Right renal pelvis (tissue), 4 donors: ENCODE measurements at places on chromosomes 11 and 22.

- DNase-seq: no peak
These were observed 4.8 kb downstream of the RTL6 start for GRCh38 chr22:44493206-44493605.

DNA sequence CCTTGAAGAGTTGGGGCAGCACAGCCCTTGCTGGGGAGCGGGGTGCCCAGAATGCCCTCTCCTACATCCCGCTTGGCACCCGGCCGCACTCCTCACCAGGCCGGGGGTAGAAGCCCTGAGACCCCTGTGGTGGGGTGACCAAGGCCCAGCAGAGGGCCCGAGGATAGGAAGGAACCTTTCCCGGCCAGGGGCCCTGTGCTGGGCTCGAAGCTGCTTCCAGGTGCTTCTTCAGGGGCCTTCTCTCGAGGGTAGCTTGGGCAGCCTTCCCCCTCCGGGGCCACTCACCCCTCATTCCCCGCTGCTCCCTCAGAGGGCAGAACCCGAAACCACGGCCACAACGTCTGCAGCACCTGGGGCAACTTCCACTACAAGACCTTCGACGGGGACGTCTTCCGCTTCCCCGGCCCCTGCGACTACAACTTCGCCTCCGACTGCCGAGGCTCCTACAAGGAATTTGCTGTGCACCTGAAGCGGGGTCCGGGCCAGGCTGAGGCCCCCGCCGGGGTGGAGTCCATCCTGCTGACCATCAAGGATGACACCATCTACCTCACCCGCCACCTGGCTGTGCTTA, 752 bp downstream of the MUC2 start:
- no peak for DNase-seq

- DNase-seq: no peak
These were observed 16.7 kb upstream of the PARVG start for GRCh38 chr22:44164031-44164430.

DNA sequence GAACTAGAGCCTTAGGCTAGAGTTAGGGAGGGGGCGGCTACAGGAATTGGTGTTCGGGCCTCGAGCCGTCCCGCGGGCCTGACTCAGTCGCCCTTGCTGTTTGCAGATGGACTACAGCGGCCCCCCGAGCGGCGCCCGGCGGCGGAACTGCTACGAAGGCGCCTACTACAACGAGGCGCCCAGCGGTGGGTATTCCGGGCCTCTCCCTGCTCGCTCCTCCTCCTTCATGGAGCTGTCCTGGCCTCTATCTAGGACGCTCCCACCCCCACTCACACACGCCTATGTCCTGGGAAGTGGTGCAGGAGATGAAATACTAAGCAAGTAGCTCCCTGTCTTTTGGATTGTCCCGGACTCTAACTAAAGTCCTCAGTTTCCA, 1.4 kb downstream of the MYOD1 start:
- DNase-seq: no peak

DNA sequence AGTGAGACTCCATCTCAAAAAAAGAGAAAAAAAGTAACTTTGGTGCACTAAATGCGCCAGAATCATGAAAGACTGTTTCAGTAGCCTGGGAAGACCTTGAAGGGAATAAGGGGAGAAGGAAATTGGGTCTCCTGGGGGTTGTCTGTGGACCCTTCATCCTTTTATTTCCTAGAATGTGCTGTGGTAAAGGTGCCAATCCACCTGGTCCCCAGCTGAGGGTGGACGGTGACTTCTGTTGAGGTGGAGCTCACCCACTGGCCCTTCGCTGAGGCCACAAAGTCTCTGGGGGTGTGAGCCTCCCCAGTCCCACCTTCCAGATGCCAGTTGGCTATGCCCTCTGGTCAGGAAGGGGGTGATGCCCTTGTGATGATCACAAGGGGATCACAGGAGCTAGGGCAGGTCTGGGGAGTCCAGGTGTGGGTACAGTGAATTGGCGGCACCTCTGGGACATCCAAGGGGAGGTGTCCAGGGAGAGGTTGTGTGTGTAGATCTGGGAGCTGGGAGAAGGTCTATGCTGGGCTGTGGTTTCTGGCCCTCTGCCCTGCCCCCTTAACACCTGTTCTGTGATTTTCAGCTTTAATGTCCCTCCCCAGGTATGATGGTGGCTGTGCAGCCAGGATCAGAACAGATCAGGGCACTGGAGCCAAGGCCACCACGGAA, 34.2 kb upstream of the LMO1 start:
- DNase-seq: no peak

DNA sequence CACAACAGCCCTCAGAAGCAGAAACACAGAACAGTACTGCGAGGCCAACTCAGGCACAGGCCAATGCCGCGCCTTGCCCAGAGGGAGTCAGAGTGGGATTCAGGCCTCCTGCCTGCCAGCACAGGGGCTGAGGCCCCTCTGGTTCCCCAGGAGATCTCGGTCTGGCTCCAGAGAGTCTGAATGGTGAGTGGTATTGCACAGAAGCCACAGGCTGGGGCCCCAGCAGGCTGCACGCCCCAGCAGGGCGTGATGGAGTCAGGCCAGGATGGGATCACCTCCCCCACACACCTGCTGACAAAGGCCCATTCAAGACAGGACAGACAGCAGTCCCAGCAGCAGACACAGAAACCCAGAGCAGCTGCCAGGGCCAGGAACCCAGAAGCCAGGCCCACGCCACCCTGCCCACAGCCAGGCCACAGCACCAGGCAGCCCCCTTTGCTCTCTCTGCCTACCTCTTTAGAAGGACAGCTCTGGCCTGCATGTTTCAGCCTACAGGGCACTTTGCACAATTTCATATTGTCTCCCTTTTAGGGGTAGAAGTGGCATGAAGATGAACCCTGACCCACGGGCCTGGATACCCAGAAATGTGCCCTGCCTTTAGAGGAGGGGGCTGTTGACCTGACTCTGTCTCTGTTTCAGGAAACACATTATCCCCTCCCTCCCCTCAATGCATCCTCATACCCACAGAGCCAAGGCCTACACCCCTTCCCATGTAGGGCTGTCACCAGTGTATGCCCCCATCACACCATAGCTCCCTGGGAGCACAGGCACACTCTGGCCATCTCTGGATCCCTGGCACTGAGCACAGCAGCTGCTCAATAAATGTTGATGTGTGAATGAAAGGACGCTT, 6.1 kb downstream of the FXYD6 start:
- no peak for DNase-seq

DNA sequence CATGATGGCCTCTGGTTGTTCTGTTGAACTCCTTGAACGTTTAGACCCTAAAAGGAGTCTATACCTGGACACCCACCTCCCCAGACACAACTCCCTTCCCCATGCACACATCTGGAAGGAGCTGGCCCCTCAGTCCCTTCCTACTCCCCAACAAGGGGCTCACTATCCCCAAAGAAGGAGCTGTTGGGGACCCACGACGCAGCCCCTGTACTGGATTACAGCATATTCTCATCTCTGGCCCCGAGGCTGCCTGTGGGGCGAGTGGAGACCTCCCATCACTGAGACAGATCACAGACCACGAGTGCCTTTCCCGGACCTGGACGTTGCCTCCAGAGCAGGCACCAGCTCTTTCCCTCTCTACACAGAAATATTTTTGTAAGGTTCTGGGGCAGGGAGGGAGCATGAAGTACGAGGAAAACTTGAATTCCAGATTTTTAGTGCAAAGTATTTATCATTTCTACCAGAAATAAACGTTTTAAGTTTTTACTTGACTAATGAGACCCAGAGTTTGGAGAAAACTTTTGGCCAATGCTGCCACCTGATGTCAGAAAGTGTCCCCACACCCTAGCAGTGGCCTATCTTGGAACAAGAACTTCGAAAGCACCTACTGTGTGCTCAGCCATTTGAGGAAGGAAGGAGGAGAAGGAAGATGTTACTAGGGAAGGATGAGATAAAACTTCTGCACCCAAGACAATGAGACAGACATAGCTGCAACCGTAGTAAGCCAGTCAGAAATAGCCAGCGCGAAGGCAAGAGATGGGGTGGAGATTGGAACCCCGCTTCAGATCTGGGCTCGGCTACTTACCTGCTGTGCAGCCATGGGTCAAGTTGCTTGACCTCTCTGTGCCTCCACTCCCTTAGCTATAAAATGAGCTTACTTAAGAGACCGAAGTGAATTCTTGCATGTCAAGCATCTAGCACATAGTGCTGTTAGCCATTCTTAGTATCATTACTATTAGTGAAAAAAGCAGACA, 10.2 kb upstream of the POU2F3 start:
- DNase-seq: no peak

DNA sequence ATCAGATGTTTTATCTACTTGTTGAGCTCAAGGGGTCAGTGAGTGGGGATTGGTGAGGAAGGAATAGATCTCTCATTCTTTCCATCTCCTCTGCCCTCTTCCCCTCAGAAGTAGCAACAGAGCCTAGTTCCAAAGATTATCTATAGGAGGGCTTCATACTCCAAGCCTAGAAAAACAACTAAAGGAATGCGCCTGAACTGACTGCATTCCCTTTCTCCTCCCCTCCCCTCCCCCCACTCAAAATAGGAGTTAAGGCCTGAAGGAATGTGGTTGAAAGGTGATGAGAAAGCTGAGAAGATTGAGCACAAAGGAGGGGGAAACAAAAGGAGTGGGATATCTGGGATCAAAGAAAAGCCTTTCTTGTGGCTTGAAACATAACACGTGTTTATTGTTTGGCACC, 10.5 kb downstream of the EMSY start:
- no peak for DNase-seq

DNA sequence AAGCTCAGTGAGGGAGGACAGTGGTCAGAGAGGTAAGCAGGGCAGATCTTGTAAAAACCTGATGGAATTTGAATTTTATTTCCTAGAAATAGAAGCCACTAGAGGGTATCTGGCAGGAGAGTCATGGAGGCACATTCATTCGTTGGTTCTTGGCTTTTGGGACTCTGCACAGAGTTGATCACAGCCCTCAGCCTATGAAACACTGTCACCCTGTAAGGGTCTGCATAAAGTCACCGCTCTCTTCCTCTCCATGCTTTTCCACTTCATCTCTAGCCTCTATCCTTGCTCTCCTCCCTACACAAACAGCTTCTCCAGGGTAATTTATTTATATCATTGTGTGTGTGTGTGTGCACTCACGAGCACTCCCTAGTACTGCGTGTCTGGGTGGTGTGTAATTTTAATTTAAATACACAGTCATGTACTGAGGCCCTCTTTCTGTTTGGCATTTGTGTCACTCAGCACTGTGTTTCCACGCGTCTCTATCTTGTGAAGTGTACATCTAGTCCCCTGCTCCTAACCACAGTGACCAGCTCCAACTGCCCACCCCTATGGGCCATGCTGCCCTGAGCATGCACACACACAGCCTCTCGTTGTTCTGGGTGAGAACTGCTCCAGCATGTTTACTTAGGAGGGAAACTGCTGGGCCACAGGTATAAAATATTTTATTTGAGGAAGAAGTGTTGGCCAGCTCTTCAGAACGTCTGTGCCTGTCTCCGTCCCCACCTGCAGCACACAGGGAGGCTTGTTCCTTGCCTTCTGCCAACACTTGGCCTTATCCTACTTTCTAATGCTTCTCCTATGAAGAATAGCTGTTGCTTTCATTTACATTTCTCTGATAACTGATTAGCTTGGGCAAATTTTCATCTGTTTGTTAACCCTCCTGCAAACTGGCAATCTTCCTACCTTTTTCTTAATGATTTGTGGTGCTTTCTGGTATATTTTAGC, 4.5 kb downstream of the KCNQ1OT1 start:
- DNase-seq: no peak

- DNase-seq: no peak
These were observed 291.4 kb downstream of the ST3GAL4 start for GRCh38 chr11:126646701-126647557.

DNA sequence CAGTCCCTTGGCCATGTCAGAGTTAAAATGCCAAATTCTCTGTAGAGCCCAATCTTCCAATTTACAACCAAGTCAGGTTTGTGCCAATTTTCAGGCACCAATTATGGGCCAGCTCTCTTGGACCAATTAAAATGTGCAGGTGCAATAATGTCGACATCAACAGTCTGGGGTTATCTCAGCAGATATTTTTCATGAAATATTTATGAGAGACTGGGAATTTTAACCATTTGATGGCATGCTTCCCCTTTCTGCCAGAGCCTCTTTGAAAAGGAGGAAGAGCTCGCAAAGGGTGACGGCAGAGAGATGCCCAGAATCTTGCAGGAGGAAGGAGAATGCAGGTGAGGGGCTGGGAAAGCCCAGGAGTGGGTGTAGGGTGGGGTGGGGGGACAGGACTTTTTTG, 100.8 kb upstream of the SYT13 start:
- no peak for DNase-seq

DNA sequence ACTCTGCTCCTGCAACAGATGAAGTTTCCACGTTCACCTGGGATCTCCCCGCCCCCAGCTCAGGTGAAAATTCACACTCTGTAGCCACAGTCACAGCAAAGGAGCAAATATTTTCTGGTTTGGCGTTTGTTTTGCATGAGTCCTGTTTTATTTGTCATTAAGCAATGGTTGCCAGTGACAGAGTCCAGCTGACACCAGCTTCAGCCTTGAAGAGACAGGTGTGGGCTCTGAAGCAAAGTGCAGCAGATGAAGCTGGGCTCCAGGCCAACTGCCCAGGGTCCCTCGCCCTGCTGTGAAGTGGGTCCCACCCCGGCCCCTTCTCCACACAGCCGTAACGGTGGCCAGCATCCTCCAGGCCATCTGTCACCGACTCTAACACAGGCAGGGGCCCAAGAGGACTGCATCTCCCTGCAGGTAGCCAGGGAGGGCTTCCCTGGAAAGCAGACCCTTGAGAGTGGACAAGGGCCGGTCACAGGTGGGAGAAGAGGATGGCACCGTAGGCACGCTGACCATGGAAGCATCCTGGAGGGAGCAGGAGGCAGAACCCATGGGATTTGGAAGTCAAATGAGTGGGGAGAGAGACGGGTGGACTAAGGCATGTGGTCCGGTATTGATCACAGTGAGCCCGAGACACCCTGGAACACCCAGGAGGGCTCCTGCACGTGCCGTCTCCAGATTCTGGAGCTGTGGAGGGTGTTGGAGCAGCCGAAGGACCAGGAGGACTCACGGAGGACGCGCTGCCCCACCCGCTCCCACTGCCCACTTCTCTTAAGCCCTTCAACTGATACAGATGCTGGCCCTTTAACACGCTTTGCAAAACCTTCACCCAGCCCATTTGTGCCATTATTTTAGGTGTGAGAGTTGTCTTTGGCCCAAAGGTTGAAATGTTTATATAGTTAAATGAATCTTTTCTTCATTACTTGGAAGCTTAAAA, 294.5 kb downstream of the BRD1 start:
- no peak for DNase-seq

DNA sequence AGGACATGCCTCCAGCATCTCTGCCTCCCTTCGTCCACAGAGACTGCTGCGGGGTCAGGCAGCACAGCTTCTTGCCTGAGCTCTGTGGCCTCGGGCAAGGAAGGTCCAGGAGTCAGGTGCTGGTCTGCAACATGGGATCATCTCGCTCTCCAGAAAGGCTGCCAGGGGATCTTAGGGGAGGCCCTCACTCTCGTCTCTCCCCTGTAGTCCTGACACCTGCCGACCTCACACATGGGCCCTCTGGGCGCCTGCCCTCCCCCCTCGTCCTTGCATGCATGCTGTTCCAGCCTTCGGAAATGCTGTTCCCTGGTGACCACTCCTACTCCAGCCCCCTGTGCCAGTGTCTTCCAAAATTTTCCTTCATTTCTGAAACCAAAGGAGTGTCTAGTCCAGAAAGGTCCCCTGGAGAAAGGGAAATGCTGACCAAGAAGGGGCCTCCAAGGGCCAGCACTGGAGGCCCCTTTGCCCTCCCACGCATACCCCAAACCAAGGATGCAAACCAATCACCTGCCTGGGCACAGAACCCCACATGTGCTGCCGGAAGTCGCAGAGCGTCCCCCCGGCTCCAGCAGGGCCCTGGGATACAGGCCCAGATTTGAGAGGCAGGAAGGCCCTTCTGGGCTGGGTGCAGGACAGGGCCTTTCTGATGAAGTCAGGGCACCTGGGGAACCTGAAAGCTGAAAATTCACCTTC, 41.0 kb downstream of the IGF2 start:
- no peak for DNase-seq
